IPS DF 19.7 (cell line): ENCODE measurements at places on chromosomes 3 and 15.

DNA sequence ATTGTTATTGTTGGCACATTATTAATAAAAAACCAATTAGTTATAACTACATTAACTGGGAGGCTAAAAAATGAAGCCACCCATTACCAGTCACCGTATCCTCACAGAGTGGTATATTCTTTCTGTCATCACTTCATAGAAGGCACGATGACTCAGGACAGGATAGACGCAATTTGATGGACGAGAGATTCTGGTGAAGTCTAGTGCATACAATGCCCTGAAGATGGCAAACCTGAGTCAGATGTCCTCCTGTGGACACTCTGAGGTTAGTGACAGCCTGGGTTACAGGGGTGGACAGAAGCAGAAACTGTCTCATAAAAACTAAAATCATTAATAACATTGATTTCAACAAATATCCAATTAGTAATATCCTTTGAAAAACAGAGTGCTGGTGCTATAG lies 150.3 kb downstream of the SLC9A9 start:
- DNase-seq = no peak

- DNase-seq = no peak
Measured at GRCh38 chr3:196079682-196080081, 2.2 kb downstream of the TFRC start.

- DNase-seq = no peak
Measured at GRCh38 chr15:40286061-40286532, 3.2 kb upstream of the ANKRD63 start.

DNA sequence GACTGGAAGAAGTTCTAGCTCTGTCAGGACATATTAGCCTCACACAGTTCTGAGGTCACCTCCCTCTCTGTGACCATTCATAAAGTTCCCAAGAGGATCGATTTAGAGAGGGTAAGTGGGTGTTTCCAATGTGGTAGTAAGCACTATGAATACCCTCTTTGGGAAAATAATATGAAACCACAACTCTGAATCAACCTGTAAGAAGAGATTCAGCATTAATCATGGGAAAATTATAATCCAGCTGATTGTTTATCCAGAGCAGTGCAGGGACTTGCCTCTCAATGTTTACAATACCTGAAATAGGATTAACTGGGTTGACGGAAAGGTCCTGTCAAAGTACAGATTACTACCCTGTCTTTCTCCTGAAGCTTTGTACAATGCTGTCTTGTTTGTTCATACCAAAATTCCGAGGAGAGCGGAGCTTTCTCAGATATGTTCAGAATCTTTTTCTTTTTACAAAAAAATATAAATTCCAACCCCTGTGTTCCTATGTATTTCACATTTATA lies 302.9 kb upstream of the DPPA4 start:
- DNase-seq = no peak

- no peak for DNase-seq
Measured at GRCh38 chr15:82663186-82663600, 16.0 kb upstream of the CPEB1 start.

GRCh38 chr3:182783106-182783505 lies 10.2 kb upstream of the ATP11B start:
- no peak for DNase-seq

DNA sequence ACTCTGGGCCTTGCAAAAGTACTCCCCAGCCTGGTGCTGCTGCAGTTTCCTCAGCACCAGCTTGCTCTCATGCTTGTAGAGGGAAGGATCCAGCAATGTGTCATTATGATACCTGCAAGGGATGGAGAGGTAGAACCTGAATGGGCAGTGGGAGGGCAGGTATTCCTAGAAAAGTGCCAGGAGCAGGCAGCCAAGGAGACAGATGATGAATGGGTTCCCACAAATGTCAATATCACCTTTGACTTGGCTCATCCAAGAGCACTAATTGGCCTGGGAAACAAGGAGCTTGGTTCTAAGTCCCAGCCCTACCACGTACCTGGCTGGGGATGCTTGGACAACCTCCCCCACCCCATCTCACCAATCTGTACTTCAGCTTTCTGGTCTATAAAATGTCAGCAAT lies 9.4 kb downstream of the CILP start:
- no peak for DNase-seq

DNA sequence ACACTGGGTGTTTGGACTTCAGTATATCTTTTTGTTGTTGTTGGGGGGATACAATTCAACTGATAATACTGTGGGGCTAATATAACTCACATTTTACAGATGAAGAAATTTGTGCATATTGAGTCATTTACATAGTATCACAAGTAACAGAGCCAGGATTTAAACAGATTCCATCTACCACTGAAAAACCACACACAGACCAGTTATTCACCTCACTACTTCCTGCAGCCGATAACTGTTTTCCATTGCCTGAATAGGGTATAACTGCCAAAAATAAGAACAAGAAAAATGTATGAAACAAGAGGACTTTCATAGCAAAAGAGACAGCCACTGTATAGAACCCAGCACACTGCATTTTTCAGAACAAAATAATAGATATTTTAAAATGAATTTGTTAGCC lies 215.8 kb upstream of the CNTN6 start:
- no peak for DNase-seq
